ENCODE measurements at places on chromosomes 7 and 10.

DNA sequence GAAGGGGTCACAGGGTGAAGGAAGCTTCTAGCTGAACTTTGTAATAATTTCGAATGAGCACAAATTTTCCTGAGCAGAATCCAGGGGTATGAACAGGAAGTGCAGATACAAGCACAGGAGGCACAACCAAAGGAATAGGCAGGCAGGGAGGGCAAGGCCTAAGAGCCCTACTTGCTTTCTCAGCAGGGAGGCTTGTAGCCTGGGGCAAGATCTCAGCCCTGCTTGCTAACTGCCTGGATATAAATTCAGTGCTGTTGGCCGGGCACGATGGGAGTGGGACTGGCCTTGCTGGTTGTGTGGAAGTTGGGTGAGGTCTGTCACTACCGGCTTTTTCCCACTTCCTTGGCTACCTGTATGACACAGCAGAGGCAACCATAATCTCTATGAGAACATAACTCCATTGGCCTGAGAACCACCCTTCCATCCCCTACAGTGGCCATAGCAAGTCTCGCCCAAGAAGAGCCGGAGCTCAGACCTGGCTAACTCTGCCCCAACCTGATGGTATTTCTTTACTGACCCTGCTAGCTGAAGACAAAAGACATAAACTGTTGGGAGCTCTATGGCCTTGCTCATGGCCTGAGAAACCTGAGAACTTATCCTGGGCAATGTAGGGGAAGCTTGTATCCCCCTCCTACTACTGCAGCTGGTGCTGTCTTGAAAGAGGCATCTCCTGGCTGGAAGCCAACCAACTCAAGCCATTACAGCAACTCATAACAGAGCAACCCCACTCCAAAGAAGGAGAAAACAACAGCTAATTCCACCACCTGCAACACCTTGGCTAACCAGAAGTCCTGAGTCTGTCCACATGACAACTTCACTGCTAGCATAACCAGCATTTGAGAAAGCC is 27.6 kb downstream of the CLDN12 start:
- DNase-seq, result no peak

DNA sequence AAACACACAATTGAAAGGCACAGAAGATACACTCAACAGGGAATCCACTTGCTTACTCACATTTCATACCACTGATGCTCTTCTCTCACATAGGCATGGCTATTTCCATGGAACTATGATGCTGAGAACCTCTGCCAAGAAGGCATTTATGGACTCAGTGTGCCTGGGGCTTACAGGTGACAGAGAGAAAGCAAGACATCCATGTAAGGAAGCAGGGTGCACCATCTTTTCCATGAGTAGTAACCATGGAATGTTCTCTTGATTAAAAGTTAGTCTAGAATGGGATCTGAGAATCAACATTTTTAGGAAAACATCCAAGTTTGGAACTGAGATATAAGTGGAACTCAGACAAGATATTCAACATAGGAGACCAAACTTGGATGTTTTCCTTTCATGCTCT is 52.5 kb upstream of the MACC1 start:
- DNase-seq, result no peak

DNA sequence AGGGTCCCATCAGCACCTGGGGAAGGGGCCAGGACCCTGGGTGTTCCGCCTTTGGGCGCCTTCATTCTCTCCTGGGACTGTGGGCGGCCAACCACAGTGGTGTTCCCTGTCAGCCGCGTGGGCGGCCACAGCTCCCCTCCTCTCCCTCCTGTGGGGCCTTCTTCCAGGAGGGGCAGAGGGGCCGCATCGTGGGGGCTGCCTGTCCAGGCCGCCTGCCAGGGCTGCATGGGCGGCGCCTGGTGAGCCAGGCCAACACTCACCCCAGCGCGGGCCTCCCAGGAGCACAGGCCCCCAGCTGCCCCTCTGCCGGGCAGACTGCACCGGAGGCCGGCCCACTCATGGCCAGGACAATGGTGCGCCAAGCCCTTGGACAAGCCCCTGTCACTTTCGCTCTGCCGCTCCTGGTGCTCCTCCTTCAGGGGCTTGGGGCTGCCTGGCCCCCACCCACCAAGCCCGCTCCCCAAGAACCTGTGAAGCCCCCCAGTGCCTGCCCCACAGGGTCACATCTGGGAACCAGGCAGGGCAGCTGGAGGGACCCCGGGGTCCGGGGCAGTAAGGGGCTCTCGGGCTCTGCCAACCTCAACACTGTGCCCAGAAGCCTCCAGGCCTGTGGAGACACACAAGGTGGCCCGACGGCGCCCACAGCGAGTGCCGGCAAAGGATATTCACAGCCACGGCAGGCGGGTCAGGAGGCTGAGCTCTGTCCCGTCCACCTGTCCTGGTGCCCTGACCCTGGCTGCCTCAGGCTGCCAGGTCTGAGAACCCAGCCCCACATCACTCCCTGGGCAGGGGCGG is 42.8 kb downstream of the AP5Z1 start:
- no peak for DNase-seq

GRCh38 chr10:30365278-30365677 is 16.2 kb upstream of the MTPAP start:
- DNase-seq, result no peak

DNA sequence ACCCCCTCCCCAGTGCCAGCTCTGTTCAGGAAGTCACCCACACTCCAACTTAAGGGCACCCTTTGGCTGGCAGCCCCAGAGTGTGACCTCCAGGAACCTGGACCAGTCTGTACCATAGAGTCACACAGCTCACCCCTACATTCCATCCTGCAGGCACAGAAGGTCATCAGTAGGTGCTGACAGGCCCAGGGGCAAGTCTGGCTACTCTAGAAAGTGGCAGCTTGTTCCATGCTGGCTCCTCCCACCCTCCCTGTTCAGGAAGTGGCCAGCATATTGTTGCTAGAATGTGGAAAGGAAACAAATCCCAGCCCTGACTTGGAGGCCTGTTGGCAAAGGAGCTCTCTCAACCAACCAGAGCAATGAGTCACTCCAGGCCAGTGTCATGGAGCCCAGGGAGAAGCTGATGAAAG is 3.2 kb upstream of the NCOA4 start:
- DNase-seq, result no peak

- no peak for DNase-seq
Measured at GRCh38 chr10:93742633-93743349, 14.9 kb upstream of the LGI1 start.

GRCh38 chr7:103871473-103871872 is 118.0 kb downstream of the RELN start:
- no peak for DNase-seq
